ENCODE measurements at places on chromosomes 4 and X.

DNA sequence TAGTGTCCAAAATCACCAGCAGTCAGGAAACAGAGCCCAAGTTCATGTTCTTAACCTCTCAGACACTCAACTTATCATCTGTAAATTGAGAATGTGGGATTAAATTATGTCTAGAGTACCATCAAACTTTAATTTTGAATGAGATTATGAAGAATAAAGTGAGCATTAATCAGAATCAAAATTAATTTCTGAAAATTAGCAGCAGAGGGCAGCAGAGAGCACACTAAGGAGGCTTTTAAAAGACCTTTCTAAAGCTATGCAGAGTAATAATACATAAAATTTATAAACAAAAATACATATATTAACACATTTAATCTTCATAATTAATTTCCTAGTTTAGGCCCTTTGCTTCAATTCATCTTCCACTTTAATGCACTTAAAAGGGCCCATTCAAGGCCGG is 7.1 kb downstream of the TASL start:
- DNase-seq = peak; percentile 6

DNA sequence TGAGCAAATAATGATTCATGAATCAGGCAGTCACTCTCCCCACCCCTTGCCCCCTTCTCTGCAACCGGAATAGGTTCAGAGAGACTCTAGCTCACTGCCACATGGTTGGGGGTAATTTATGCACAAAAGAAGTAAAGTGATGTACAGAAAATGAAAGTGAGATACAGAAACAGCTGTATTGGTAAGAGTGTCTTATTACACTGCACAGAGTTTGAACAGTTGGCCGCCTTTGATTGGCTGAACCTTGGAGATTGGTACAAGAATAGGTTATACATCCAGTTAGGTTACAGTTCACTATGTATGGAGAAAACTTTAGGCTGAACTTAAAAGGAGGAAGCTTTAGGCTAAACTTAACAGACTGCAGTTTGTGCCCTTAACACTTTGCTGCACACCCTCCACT is 34.6 kb upstream of the DIAPH2 start:
- no peak for DNase-seq

GRCh38 chr4:52914051-52914605 is 52.0 kb downstream of the RASL11B start:
- DNase-seq = peak; percentile 52

DNA sequence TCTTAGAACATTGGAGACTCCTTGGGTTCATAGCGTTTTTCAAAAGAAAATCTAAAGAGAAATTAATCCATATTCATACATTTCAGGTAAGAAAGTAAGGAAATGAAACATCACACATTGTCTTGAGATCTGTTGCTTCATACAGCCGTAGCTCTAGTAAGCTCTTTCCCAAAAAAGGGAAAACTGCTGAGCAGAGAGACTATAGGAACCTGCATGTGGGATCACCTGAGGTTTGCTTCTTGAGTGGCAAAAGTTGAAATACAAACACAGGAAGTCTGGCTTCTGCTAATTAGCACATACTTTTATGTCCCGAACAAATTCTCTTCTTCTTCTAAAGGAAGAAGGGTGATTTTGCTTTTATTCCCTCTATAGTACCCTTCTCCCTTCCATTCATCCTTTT is 57.7 kb downstream of the MRPL1 start:
- no peak for DNase-seq

- DNase-seq = no peak
These were observed 283.5 kb upstream of the GIMD1 start for GRCh38 chr4:106652095-106652494.

Data from G401 (cell line).